ENCODE measurements at places on chromosomes 7 and 10. TPM values are rescaled to one million over a fixed set of nuclear protein-coding genes. Genes with fewer than 3 reads are reported as not detected.

Gene MCM10
- polyA plus RNA-seq: not detected

Gene EPHB6
- polyA plus RNA-seq: 5.6 TPM

Gene COL13A1
- 1.8 TPM for polyA plus RNA-seq

Gene GPR26
- polyA plus RNA-seq: not detected

Gene NEUROG3
- polyA plus RNA-seq: 1.4 TPM

Gene TECPR1
- 32.5 TPM for polyA plus RNA-seq

Gene MLXIPL
- 1.6 TPM for polyA plus RNA-seq

Gene ABCB1
- polyA plus RNA-seq: 13.4 TPM

Gene GBX1
- not detected for polyA plus RNA-seq

Gene CUZD1
- 4.2 TPM for polyA plus RNA-seq

Gene UTF1
- not detected for polyA plus RNA-seq

Gene PLXNA4
- polyA plus RNA-seq: 1.2 TPM

Gene GHRHR
- not detected for polyA plus RNA-seq

Gene STEAP1
- polyA plus RNA-seq: 6.2 TPM

Gene CFTR
- 5.8 TPM for polyA plus RNA-seq

Gene FFAR4
- polyA plus RNA-seq: 5.5 TPM

Gene PNLIPRP2
- not detected for polyA plus RNA-seq

Gene YWHAG
- polyA plus RNA-seq: 62.4 TPM

Gene FAM204A
- polyA plus RNA-seq: 40.6 TPM

Gene NET1
- 75.3 TPM for polyA plus RNA-seq

Gene LLCFC1
- not detected for polyA plus RNA-seq

Gene TMEM176B
- 151 TPM for polyA plus RNA-seq

Gene GDI2
- polyA plus RNA-seq: 238 TPM

Gene LRRC4
- polyA plus RNA-seq: 1.4 TPM

Gene TDRD1
- polyA plus RNA-seq: not detected

Gene MCMBP
- 20.4 TPM for polyA plus RNA-seq

Gene NPY
- 0.50 TPM for polyA plus RNA-seq

Gene CYCS
- polyA plus RNA-seq: 159 TPM

Gene ATOH7
- polyA plus RNA-seq: 0.15 TPM

Gene CLEC5A
- 0.03 TPM for polyA plus RNA-seq

Gene CNPY1
- not detected for polyA plus RNA-seq

Gene SOSTDC1
- 1.8 TPM for polyA plus RNA-seq

Gene RNLS
- polyA plus RNA-seq: 17.3 TPM

Gene DLD
- polyA plus RNA-seq: 111 TPM

Gene GRK5
- polyA plus RNA-seq: 7.9 TPM

Measured in sigmoid colon (tissue), 7 donors.